Astrocyte (in vitro differentiated cells and primary cell): ENCODE measurements at places on chromosomes 5 and 9.

DNA sequence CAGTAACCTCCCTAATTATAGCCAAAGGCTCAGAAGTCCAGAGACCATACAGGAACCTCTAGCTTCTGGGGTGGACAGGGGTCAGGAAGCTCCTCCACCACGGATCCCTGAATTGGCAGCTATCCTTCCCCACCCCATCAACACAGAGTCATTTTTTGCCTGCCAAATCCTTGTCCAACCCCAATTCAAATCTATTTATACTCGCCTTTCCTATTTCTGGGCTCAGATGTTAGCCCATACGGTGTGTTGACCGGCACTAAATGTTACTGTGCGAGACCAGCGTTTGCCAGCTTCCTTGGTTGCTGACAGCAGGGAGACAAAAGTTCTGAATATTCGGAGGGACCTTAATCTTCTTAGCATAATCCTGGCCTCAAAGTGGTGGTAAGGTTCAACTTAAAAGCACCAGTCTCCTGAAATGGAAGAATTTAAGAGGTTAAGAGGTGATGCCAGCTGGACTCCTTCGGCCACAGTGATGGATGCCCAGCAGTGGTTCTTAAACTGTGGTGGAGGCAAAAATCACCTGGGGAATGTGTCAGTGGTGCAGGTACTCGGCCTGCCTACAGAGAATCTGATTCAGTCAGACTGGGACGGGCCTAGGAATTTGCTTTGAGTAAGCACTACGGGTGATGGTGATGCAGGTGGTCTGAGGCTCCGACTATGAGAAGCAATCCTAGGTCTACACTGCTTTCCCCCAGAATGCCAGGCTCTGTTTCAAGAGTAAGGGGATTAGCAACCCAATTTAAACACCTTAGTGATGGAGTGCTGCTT lies 204.8 kb upstream of the MEF2C start:
- no peak overlapping the region for H3K27ac ChIP-seq
- H3K4me1 ChIP-seq = no peaks in the 10 kb centered on the region
- H3K27me3 ChIP-seq = no peaks in the 10 kb centered on the region
- H3K4me3 ChIP-seq = no peak overlapping the region
- no peak for DNase-seq

- DNase-seq = no peak
- no peak overlapping the region for H3K4me3 ChIP-seq
- no peaks in the 10 kb centered on the region for H3K36me3 ChIP-seq
Observed at GRCh38 chr9:89553451-89554010, 51.3 kb upstream of the GADD45G start.

DNA sequence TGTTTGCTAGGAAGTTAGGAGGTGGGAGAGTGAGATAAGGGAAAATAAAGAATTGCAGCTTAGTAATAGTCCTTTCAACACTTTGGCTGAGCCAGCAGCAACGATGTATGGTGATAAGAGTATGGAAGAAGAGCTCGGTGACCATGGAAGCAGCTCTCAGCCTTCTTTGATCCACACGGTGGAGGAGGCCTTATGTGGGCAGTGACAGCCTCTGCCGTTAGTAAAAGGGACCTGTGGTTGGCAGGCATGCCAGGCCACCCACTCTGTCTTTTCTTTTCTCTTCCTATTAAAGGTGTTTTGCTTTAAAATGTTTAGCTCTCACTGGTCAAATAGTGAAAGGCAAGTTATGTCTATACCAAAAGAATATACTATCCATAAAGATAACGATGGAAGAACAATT lies 7.7 kb downstream of the RGS7BP start:
- DNase-seq = no peak
- no peaks in the 10 kb centered on the region for H3K4me1 ChIP-seq
- H3K4me3 ChIP-seq = no peak overlapping the region
- peaks cover 2% of the 10 kb centered on the region for H3K27me3 ChIP-seq

GRCh38 chr9:84996029-84996428 lies 326.5 kb downstream of the NTRK2 start:
- no peak overlapping the region for H3K27ac ChIP-seq
- no peak overlapping the region for H3K4me3 ChIP-seq
- H3K36me3 ChIP-seq = no peaks in the 10 kb centered on the region
- H3K27me3 ChIP-seq = peaks cover 6% of the 10 kb centered on the region

- DNase-seq = no peak
- H3K4me3 ChIP-seq = no peak overlapping the region
- no peaks in the 10 kb centered on the region for H3K4me1 ChIP-seq
- H3K27ac ChIP-seq = no peak overlapping the region
Observed at GRCh38 chr5:178277866-178278265, 45.3 kb upstream of the PHYKPL start.
